ENCODE measurements at places on chromosomes 7 and 10. TPM values are rescaled to one million over a fixed set of nuclear protein-coding genes. Genes with fewer than 3 reads are reported as not detected.

NME8 gene
- total RNA-seq, result 0.14 TPM

- H3K4me3 ChIP-seq, result no peak overlapping the region
- H3K27ac ChIP-seq, result no peak overlapping the region
- H3K4me1 ChIP-seq, result no peaks in the 10 kb centered on the region
- peaks cover 12% of the 10 kb centered on the region for H3K36me3 ChIP-seq
- no peaks in the 10 kb centered on the region for H3K27me3 ChIP-seq
Measured at GRCh38 chr10:130188195-130189175, 52.3 kb downstream of the GLRX3 start.

DNA sequence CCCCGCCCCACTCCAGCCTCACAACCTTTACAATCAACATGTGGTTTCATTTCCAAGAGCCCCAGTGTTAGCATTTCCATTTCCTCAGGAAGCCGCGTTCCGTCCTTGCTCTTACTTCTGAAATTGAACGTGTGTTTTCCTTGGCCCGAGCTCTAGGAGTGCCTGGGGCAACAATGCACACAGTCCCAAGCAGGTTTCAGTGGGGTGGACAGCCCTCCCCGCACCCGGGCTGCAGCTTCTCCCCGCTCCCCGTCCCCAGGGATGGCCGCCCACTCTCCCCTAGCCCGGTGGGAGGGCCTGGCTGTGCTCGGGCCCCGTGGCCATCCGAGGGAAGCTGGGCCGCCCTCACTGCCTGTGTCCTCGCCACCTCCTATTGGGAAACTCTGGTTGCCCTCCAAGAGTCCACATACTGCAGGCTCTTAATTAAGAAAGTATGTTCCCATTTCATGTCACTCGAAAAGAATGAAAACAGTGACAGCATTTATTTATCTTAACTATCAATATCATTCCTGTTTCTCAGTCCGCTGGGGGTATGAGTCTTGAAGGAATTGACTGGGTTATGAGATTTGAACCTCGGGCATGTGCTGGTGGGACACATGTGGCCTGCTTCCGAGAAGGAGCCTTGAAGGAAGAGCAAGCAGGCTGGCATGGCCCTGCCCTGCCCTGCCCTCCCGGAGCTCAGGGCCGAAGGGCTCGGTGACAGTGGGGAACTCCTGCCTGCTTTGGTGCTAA is 163.8 kb downstream of the GRK5 start:
- H3K4me3 ChIP-seq, result no peak overlapping the region
- no peaks in the 10 kb centered on the region for H3K27me3 ChIP-seq
- no peaks in the 10 kb centered on the region for H3K4me1 ChIP-seq
- no peaks in the 10 kb centered on the region for H3K36me3 ChIP-seq
- DNase-seq, result no peak
- no peak overlapping the region for H3K27ac ChIP-seq

GRCh38 chr10:119333146-119333792 is 125.9 kb downstream of the GRK5 start:
- H3K4me3 ChIP-seq, result no peak overlapping the region
- no peak for DNase-seq
- H3K27me3 ChIP-seq, result no peaks in the 10 kb centered on the region
- H3K4me1 ChIP-seq, result no peaks in the 10 kb centered on the region
- H3K36me3 ChIP-seq, result no peaks in the 10 kb centered on the region
- H3K27ac ChIP-seq, result no peak overlapping the region

GRCh38 chr10:125820701-125821100 is 2.4 kb downstream of the UROS start:
- peaks cover 10% of the 10 kb centered on the region for H3K4me1 ChIP-seq
- no peaks in the 10 kb centered on the region for H3K27me3 ChIP-seq
- H3K4me3 ChIP-seq, result no peak overlapping the region
- no peak overlapping the region for H3K27ac ChIP-seq
- no peaks in the 10 kb centered on the region for H3K36me3 ChIP-seq
- no peak for DNase-seq

DNA sequence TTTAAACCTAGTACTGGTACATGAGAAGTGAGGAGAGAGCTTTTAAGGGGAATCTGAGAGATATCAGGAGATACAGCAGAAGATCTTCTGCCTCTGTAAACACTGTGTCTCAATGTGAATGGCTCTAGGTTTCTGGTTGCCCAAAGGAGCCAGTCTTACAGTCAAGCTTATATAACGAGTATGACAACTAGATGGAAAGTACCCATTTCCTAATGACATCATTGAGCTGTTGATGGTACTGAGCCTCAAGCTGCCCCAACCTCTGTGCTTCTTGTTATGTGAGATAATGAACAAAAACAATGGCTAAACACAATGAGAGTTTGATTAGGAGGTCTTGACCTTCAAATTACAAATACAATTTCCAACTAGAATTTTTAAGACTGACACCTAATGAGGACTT is 451.5 kb downstream of the SORCS1 start:
- H3K4me3 ChIP-seq, result no peak overlapping the region
- no peaks in the 10 kb centered on the region for H3K27me3 ChIP-seq
- peaks cover 13% of the 10 kb centered on the region for H3K4me1 ChIP-seq
- DNase-seq, result no peak

DNA sequence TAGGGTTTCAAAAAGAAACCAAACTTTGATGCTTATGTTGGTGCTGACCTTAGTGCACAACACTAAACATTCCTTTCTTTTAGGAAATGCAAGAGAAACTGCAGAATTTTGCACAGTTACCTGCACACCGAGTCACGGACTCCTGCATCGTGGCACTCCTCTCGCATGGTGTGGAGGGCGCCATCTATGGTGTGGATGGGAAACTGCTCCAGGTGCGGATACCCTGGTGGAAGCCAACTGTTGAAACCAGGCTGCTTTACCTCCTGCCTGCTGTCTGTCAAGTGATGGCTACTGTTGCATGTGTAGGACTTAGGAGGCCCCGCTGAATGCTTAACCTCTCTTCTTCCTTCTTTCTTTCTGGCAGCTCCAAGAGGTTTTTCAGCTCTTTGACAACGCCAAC is 11.7 kb downstream of the CASP2 start:
- no peaks in the 10 kb centered on the region for H3K4me1 ChIP-seq
- no peak overlapping the region for H3K4me3 ChIP-seq
- peak; percentile 79 for DNase-seq
- H3K27ac ChIP-seq, result no peak overlapping the region

All from GM23338 (cell line).